ENCODE measurements at places on chromosomes 13 and 19. TPM values are rescaled to one million over a fixed set of nuclear protein-coding genes. Genes with fewer than 3 reads are reported as not detected.

Gene MED25
- 47.2 TPM for total RNA-seq

GRCh38 chr13:38980750-38981078 lies 9.9 kb downstream of the STOML3 start:
- no peak for DNase-seq

Gene KLK11
- total RNA-seq = not detected

- DNase-seq = peak; percentile 32
Measured at GRCh38 chr19:7942981-7943443, 454 bp downstream of the TIMM44 start.

- DNase-seq = no peak
Measured at GRCh38 chr19:17671906-17672305, 16.2 kb downstream of the UNC13A start.

Data from activated T-cell treated with anti-CD3 and anti-CD28 coated beads, Interleukin-2, amount 50 U/mL, for 4 hours (primary cell).